ENCODE measurements at places on chromosomes 13 and 19.

DNA sequence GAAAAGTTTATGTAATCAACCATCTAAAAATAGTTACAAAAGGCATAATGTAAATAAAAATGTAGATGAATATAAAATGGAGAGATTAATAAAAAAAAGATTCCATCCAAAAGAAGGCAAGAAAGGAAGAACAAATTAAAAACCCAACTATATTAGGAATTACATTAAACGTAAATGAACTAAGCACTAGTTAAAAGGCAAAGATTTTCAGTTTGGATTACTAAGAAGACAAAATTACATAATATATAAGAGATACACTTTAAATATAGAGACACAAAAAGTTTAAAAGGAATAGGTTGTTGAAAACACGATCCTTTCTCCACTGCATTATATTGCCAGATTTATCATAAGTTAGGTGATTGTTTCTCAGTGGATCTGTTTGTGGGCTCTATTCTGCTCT is 27.3 kb downstream of the NUFIP1 start:
- DNase-seq, result no peak

GRCh38 chr19:35362261-35363000 is 4.2 kb downstream of the FFAR3 start:
- DNase-seq, result no peak

DNA sequence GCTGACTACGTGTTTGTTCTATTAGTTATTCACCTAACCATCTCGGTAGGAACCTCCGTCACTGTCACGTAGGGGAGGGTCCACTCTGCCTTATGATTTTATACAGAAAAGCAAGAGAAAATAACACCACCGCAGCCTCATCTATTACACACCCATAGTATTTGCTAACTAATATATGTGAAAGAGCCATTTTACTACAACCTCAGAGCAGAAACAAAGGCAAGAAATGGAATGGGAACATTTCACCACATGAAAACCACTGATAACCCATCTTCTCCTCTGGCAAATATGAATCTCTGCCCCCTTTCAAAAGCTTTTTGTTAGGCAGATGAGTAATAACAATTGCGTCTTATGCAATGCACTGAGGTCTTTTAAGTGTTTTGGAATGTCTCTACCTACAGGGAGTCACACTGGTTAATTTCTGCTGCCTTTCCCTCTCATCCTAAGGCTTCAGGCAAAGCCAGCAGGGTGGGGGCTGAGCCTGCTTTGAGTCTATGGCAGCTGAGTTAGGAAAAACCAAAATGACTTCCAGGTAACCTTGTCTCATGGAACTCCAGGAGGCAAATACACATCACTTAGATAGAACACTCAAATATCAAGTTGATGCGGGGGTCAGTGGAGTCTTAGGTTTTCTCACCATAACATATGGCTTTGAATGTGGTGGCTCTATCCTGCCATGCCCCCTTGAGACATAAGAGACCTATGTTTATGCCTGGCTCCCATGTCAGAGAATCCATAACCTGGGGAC is 15.0 kb downstream of the TSHZ3 start:
- no peak for DNase-seq

GRCh38 chr13:76745261-76746200 is 140.7 kb downstream of the KCTD12 start:
- no peak for DNase-seq

DNA sequence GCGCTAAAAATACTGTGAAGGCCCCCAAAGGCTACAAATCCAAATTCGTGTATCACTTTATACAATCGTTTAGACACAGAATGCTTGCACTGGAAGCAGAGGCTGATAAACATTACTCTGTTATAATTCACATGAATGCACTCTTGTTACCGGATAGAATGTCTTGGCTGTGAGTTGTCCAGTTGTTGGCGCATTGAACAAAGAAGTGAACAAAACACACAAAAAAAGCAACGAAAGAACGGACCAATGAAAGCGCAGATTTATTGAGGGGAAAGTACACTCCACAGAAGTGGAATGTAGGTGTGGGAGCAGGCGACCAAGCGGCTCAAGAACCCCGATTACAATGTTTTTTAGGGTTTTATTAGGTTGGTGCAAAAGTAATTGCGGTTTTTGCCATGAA is 529 bp upstream of the ZNF418 start:
- DNase-seq, result no peak

- peak; percentile 27 for DNase-seq
Observed at GRCh38 chr13:49220036-49220855, at the start of gene MLNR. Gene MLNR, plus strand, starts transcription at chr13:49220338. Its CDS starts 0 bp downstream, at chr13:49220338.

DNA sequence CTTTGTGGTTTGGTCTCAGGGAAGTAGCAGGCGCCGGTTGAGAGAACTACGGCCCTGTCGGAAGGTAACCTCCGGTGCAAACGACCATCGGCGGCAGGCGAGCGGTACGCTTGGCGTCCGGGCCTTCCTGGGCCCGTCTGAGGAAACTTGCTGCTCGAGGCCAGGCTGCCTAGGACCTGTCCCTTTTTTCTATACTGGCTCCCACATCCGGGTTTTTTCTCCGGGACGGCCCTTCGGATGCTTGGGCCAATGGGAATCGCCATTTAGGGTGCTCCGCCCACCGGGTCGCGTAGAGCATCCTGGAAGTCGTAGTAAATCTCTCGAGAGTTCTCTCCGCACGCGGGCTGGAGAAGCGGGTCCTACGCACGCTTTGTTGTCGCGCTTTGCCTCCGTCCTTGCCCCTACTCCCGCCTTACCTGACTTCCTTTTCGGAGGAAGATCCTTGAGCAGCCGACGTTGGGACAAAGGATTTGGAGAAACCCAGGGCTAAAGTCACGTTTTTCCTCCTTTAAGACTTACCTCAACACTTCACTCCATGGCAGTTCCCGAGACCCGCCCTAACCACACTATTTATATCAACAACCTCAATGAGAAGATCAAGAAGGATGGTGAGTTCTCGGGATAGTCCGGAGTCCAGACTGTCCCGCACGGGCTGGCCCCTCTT is at the start of gene SNRPA:
TSS of gene SNRPA (plus strand) at position 330 of the 664 bp plus-strand sequence. CDS start at position 536, 206 bp downstream.
- DNase-seq, result peak; percentile 96

DNA sequence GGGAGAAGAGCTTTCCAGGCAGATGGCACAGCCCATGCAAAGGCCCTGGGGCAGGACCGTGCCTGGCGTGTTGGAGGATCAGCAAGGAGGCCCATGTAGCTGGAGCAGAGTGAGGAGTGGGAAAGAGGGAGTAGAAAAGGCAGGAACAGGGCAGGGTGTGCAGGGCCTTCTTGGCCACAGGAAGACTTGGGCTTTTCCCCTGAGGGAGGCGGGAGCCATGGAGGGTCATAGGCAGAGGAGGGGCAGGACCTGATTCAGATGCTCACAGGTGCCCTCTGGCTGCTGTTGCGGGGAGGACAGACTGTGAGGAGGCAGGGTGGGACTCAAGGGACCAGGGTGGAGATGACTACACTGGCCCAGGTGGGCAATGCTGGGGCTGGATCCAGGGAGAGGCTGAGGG is 13.8 kb upstream of the PTPRS start:
- no peak for DNase-seq

GRCh38 chr13:39565036-39565949 is 37.7 kb downstream of the LHFPL6 start:
- no peak for DNase-seq

DNA sequence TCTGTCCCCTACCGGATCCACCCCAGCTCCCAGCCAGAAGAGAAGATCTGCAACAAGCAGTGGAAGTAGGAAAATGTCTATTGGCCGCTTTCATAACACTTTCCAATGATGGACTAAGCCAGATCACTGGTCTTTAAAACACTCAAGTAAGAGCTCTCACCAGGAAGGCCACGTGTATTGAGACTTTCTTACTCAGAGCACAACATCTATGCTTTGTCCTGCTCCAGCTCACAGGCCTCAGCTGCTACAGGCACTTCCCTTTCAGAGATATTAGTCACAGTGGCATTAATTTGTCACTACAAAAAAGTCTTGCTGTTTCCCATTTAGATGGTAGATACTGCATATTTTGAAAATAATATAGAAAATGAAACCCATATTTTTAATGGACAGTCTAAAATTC is 164.2 kb downstream of the ABCC4 start:
- DNase-seq, result no peak

DNA sequence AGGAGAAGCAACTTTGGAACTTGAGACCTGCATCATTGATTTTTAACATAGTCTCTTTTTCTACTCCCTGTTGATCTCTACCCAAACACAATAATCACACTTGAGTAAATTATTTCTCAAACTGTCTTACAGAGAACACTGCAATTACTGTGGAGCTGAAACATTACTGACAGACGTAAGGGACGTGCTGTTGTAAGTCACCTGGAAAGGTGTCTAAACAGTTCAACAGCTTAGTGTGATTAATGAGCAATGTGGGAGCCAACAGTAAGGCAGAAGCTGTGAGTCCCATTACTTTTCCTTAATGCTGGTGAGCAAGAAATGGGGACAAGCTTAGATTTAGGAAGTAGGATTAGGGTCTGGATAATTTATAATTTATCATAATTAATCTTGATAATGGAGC is 265.7 kb downstream of the DLEU7 start:
- no peak for DNase-seq

DNA sequence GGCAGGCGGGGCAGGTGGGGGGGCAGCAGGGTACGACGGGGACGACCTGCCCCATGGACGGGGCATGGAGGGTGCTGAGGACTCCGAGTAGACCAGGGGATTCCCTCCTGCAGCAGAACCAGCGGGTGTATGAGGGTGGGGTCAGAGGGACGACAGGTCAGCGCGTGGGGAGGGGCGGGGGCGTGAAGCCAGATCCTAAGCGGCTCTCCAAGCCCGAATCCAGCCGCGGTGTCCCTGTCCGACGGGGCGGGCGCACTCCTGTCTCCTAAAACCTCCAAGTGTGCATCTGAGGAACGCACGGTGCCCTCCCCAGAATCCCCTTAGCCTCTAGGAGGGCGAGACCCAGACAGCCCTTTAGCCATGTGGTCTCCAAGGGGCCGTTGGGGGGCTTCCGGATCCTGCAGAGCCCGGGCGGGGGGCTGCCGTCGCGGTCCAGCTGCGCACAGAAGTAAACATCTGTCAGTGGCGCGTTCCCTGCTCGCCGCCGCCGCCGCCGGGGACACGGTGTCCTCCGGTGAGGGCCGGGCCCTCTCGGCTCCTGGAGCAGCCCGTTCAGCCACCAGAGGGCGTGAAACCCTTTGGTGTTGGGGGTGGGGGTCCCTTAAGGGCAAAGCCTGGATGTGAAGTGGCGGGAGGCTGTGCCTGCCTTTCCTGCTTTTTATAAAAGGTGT is 730 bp downstream of the NRTN start:
- peak; percentile 40 for DNase-seq

DNA sequence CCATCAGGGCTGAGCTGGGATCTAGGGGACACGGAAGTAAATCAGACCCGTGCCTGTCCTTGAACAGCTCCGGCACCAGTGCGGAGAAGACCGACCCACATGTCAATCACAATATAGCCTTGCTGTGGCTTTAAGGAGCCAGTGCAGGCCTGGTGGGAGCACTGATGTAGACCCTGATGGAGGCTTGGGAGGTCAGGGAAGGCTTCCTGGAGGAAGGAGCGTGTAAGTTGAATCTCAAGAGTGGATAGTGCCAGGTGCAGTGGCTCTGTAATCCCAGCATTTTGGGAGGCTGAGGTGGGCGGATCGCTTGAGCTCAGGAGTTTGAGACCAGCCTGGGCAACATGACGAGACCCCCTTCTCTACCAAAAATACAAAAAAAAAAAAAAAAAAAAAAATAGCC is 10.8 kb upstream of the CACNG8 start:
- no peak for DNase-seq

- no peak for DNase-seq
Observed at GRCh38 chr19:38699647-38700349, 44.5 kb downstream of the CAPN12 start.

DNA sequence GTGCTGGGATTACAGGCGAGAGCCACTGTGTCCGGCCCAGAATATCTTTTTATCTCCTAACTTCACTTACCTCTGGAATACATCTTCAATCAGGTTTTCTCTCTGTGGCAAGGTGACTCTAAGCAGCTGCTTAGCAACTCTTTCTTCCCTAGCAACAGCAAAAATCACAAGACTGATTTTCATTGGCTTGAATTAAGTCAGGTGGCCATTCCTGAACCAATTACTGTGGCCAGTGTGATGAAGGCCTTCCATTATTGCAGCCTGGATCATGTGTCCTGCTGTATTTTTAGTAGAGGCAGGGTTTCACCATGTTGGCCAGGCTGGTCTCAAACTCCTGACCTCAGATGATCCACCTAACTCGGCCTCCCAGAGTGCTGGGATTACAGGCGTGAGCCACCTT is 9.0 kb upstream of the LTBP4 start:
- no peak for DNase-seq

DNA sequence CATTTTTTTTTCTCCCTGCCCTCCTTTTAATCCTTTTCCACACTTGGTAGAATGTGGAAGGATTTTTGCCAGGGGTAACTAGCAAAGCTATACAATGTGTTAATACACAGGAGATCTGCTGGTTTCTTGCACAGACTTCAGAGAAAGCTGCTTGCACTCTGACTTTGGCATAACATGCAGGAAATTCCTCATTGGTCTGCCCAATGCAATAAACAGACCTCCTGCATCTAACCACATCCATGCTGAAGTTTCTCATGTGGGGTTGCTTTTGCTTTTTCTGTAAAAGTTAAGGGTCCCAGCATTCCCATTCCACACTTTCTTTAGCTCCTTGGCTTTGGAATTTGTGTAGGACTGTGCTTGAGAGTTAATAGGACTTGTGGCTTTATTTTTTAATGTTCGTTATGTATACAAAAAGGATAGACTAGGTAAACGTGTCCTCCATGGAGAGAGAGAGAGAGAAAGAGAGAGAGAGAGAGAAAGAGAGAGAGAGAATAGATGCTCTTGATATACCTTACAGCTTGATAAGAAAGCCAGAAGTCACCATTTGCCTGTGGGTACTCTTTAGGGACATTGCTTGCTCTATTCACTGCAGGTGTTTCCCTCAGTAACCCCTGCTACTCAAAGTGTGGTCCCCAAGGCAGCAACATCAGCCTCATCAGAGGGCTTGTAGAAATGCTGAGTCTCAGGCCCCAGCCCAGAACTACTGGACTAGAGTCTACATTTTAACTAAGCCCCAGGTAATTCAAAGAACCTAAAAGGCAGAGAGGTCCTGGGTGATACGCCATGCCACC is 170.5 kb downstream of the SHISA2 start:
- DNase-seq, result no peak

- peak; percentile 84 for DNase-seq
Observed at GRCh38 chr13:48562296-48563066, 29.6 kb upstream of the RCBTB2 start.

- DNase-seq, result no peak
Observed at GRCh38 chr13:86098511-86098910, 299.3 kb upstream of the SLITRK6 start.

- peak; percentile 31 for DNase-seq
Observed at GRCh38 chr19:47232422-47233211, 1.6 kb upstream of the BBC3 start.

DNA sequence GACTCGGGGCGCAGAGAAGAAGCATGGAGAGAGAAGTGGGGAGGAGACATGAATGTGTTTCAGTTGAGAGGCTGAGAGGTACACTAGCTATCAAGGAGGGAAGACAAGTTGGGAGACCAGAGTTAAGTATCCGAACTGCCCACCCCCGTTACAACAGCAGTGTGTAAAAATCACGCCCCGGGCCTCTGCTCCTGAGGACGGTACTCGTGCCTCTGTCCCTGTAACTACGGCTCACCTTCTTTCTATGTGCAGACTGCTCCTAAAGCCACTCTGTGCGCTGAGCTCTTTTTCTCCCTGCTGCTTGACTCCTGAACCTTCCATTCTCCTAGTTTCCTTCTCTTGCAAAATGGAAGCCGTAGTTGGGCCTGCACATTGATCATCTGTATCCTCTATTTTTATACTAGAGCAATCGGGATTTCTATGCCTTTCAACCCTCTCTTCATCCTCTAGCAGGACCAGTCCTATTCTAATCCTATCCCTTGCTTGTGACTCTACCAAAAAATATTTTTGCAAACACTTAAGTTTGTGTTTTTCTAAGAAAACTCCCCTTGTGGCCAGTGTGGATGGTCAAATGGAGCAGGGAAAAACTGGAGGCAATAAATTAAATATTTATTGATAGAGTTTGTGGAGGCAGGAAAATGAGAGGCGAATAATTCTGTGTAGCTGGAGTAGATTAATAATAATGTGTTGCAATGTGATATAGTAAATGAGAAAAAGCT is 569 bp downstream of the POLR1D start:
- no peak for DNase-seq
